ENCODE measurements at places on chromosomes 6 and 20. TPM values are rescaled to one million over a fixed set of nuclear protein-coding genes. Genes with fewer than 3 reads are reported as not detected.

The HTR1B gene
- not detected for total RNA-seq

The ORC3 gene
- 26.6 TPM for total RNA-seq

The NKAPL gene
- total RNA-seq: 2.3 TPM

The HINT3 gene
- 37.3 TPM for total RNA-seq

The BMP5 gene
- 1.3 TPM for total RNA-seq

The PANK2 gene
- 38.7 TPM for total RNA-seq

The NKX2-2 gene
- total RNA-seq: not detected

The DOK5 gene
- 3.4 TPM for total RNA-seq

The CTCFL gene
- total RNA-seq: not detected

The PI16 gene
- total RNA-seq: 5.2 TPM

The MUC22 gene
- total RNA-seq: not detected

The SLC13A3 gene
- total RNA-seq: 1.3 TPM

The TBXT gene
- not detected for total RNA-seq

The MOCS3 gene
- total RNA-seq: 4.5 TPM

The PREP gene
- total RNA-seq: 19.6 TPM

The REM1 gene
- total RNA-seq: 3.4 TPM

The SMLR1 gene
- not detected for total RNA-seq

The CTAGE9 gene
- 0.16 TPM for total RNA-seq

The SLC22A1 gene
- 1.3 TPM for total RNA-seq

The SIM1 gene
- total RNA-seq: 2.0 TPM

The EYA2 gene
- 12.5 TPM for total RNA-seq

The COX4I2 gene
- not detected for total RNA-seq

The PROKR2 gene
- total RNA-seq: not detected

The DDO gene
- total RNA-seq: 2.0 TPM

Data from breast epithelium (tissue), 4 donors.